ENCODE measurements at places on chromosomes 5 and 9.

GRCh38 chr5:11224436-11225187, 463.6 kb upstream of the DAP start:
- DNase-seq: no peak

GRCh38 chr5:27810458-27810857, 772.1 kb upstream of the CDH9 start:
- no peak for DNase-seq

GRCh38 chr5:156951359-156951758, 11.7 kb downstream of the TIMD4 start:
- DNase-seq: no peak

GRCh38 chr9:118809160-118809625, 560.0 kb downstream of the BRINP1 start:
- no peak for DNase-seq

DNA sequence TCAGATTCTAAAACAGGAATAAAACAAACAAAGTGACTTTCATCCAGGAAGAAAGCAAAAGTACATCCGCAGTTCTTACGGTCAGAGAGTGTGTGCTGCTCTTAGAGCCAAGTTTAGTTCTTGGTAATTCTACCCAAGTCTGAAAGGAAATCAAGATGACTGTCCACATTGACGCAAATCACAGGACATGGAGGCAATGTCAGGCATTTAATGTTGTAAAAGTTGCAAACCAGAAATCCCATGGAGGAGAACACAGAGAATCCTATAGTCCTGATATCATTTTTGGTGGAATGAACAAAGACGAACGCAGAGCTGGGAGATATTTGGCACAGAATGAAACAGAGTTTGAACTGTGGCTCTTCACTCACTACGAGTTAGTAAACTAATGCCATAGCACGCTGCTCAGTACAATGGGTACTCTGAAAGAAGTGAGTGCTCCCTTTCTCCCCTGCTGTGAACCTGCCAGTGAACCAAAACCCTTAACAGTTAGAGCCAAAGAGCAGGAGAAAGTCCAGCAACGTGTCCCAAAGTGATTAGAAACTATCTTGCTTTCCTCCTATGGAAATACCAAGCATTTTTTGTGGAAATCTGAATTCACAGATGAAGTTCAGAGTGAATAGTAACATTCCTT, 74.3 kb downstream of the MUSK start:
- no peak for DNase-seq

- no peak for DNase-seq
These were observed 11.6 kb upstream of the RNU6ATAC start for GRCh38 chr9:134175808-134176598.

DNA sequence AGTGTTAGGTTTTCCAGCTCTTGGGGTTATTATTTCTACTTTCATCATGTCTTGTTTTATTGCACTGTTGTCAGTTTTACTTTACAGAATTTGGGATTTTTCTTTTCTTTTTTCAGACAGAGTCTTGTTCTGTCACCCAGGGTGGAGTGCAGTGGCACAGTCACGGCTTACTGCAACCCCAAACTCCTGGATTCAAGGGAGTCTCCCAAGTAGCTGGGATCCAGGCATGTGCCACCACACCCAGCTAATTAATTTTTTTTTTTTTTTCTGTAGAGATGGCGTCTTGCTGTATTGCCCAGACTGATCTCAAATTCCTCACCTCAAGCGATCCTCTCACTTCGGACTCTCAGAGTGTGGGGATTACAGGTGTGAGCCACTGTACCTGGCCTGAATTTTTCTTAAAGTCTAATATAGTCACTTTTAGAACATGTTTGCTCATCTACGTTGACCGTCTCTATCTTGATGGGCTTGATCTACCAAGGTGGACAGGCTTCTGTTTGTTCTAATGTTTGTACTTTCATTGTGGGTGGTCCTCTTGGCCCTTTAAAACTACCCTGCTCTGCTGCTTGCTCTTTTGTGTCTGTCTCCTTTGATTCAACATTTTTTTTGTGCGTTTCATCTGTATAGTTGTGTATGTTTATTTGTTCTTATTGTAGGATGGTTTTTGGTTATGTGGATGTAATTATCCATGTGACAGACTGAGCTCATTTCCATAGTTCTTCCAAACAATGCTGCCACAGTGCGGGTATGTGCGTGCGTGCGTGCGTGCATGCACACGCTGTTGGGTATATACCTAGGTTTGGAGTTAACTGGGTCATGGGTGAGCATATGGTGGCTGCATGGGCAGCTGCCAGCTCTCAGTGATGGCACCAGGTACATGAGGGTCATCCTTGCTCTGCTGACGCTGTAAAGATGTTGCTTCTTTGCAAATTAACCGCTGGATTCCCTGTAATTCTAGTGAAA, 18.1 kb downstream of the PRRC2B start:
- DNase-seq: no peak

DNA sequence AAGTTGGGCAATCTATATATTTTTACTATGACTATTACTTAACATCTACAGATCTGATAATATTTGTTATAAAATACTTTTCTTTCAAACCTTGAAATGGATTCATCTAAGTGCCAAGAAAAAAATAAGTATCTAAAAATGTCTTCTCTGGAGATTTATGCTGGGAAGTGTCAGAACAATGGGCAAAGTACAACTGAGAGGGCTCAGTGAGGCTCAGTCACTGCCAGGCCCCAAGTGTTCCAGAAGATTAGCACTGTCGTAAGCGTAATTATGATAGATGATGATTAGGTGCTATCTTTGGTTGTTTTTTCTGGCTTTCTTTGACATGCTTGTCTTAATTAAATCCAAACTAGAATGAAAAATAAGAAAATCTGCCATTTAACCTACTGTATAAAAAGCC, 72.2 kb upstream of the ADAMTS19 start:
- no peak for DNase-seq

GRCh38 chr9:21848615-21849014, 46.2 kb downstream of the MTAP start:
- DNase-seq: no peak

DNA sequence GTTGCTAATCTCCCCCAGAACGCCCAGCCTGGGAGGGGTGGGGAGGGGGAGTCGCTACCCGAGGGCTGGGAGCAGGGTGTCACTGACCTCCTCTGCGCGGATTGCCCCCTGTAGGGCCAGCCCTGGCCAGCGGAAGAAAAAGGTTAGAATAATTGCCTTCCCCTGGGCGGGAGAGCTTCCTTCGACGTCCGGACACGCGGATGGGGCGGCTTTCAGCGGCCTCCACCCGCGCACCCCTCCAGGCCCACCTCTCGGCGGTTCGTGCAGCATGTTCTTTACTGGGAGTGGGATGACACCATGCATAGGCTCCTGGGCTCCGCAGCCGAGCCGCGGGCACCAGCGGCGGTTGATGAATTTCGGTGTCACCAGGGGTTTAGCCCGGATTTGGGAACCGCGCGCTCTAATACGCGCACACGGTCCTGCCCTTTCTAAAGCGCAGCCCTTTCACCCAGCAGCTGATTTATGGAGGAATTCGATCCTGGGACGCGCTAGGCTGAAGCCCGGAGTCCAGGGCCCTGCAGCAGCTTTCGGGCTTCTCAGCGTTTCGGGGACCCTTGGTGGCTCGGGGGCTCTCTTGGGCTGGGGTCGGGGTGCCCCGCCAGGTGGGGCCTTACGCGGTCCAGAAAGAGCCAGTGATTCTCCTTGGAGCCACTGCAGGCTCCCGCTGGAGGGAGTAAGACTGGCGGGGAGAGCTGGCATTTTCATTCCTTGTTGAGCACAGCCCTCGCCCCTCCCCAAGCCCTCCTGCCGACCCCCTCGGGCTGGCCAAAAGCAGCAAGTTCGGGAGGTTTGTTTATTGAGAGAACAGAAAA, 10.1 kb downstream of the LMX1B start:
- DNase-seq: no peak

GRCh38 chr9:72921888-72922654, 30.8 kb downstream of the ALDH1A1 start:
- no peak for DNase-seq

DNA sequence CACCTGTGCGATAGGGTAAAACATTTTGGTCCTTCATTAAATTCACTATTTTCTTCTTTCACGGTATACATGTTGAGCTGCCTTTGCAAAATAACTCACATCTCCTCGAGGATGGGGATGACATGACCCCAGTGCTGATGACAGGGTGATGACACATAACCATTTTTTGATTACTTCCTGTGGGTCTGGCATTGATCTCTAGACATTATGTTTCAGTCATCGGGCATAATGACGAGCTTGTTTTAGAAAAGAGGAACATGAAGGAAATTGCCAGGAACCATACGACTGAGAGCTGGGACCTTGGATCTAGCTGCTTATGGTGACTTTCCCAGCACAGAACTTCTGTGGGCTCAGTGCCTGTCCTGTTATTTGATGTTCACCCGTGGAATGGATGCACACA, 25.2 kb downstream of the COL5A1 start:
- DNase-seq: no peak

- no peak for DNase-seq
These were observed 10.4 kb downstream of the SHB start for GRCh38 chr9:38058452-38059232.

- DNase-seq: no peak
These were observed 50.8 kb downstream of the ITGA1 start for GRCh38 chr5:52838326-52839015.

DNA sequence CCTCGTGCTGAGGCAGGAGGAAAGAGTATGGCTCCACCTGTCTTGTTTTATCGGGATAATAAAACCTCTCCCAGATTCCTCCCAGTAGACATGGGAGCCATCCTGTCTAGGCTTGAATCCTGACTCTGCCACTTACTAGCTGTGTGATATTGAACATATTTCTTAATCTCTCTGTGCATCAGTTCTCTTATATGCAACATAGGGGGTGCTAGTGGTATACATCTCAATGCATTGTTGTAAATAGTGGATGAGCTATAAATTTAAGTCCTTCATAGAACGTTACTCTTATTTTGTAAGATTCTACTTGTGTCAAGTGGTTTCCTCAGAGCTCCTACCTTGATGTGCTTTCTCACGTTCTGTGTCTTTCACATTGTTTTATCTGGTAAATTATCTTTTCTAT, 417.7 kb upstream of the POU5F2 start:
- no peak for DNase-seq

- DNase-seq: no peak
These were observed 40.8 kb upstream of the CLK4 start for GRCh38 chr5:178667688-178668087.

DNA sequence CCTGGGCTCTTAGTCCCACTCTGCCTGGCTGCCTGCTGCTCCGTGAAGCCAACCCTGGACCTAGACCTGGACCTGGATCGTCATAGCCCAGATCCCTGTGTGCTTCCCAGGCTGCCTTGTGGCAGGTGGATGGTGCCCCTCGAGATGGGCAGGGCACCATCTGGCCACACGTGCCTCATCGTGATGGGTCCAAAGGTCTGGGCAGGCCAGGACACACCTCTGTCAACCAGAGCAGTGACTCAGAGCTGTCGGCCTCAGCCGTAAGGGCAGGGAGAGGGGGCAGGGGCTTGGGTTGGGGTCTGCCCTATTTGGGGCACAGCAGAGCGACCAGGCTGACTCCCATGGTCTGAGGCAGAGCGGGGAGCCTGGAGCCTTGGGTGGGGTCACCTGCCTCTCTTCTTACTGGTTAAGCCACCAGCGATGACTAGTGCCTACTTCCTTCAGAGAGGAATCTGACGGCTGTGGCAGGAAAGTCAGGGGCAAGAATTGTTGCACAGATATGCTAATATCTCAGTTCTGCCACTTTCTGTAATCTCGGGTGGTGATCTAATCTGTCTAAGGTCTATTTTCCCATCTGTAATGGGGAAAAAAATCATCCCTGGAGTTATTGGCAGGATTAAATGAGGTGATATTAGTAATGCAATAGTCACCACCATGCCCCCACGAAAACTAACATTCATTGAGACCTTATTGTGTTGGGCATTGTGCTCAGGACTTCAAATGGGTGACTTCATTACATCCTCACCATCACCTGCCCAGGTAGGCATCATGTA, 3.2 kb upstream of the CDHR2 start:
- no peak for DNase-seq

DNA sequence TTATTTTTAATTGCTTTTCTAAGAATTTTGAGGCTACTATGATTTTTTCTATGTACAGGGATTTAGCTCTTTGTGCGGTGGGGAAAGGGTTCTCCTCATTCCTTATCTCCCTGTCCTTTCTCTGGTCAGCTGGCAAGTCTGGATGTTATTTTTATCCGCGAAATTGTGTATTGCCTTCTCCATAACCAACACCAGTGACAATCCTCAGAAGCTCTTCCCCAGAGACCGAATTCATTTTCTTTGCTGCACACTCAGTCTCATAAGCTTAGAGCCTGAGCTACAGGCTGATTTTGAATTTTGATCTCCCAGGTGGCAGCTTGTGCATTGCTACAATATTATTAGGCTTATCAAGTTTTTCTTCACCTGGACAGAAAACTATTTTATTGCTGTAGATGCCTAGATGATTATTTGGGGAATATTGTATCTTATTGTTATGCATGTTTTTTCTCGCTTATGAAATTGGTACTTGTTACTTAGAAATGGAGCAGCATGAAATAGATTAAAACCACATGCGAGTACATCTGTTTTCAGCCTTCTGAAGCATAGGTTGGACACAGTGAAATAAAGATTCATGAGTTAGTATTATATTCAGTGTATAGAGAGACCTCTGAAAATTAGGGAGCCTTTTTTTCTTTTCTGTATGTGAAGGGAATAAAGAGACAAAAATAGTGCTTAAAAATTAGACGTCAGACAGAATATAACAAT, 27.3 kb downstream of the CPEB4 start:
- no peak for DNase-seq

DNA sequence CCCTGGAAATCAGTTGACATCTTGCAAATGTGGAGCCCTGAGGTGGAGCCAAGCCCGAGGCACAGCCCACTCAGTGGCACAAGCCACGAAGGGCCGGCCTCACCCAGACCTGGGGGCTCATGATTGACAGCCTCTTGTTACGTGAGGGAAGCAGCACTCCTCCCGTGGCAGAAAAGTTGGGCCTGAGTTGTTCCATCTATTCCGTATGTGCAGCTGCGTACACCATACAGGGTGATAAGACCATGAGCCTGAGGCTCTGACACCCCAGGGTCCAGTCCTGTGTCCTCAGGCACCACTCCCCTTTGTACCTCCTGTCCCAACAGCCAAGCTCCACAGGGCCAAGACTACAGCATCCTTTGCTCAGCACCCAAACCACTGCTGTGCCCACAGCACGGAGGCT, 1.9 kb upstream of the ORM2 start:
- no peak for DNase-seq

DNA sequence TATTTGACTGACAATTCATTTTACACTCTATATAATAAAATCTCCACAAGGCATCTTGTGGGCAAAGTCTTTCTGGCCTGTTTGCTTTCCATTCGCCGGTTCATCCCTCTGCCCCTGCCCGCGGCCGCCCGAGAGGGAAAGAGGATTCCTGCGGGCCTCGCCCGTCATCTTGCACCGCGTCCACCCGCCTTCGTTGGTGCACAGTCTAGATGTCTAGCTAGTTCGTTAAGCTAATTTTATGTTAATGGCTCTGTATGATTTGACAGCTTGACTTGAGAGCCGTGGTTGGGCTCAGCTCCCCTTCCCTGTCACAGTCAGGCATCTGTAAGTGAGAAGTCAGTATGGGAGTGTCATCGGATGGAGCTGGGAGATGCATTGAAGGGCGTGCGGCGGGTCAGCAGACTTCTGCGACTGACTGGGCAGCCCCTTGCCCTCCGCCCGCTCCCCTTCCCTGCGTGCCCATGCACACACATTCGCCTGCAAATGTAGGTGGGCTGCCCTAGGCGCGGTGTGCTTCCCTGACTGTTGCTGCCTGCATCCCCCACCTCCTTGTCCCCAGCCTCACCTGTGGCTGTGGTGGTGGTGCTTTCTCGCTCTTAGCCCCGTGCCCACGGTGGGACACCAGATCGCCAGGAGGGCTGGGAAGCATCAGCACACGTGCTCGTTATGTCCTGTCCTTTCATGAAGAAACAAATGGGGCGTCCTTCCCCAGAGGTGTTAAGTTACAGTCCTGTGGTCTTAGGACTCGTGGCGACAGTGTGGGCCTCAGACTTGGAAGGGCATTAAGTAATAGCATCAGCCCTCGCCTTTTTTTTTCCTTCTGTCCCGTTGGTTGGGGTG, 25.9 kb upstream of the PRDM12 start:
- DNase-seq: no peak

Data from stimulated activated CD4-positive, alpha-beta T cell treated with anti-CD3 and anti-CD28 coated beads, Interleukin-2, amount 100 ng/mL, for 24 hours (primary cell).